ENCODE measurements at places on chromosomes 1 and 21.

DNA sequence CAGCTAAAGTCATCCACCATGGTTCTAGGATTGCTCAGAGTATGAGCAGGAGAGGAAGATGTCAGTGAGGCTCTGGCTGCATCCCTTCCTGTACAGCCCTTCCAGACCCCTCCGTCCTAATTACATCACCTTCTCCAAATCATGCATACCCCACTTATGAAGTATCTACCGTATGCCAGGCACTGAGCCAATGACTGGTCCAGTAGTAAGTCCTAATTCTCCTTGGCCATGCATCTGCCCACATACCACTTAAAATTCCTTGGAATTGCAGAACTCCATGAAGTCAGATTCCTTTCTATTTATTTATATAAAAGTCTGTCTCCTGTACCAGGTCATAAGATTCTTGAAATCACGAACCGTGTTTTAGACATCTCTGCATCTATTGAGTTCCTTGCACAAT, 106.1 kb downstream of the SEC16B start:
- no peak for DNase-seq

- DNase-seq: no peak
These were observed 401.5 kb downstream of the DSCAM start for GRCh38 chr21:40445349-40445921.

DNA sequence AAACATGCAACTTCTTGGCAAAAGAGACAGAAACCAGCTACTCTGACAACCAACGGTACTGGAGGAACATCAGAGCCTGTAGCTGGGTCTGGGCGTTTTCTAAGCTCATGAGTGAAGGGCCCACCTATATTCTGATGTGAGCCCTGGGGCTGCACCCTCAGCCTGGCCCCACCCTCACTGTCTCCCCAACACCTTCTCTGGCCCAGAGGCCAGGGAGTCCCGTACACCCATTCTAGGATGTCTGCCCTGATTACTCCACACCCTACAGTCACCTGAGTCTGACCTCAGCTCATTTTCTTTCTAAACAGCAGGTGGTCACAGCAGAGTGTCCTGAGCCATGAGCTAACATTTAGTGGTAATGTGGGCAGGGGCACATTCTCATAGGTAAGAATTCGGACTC, 439.2 kb downstream of the MATN1 start:
- no peak for DNase-seq

DNA sequence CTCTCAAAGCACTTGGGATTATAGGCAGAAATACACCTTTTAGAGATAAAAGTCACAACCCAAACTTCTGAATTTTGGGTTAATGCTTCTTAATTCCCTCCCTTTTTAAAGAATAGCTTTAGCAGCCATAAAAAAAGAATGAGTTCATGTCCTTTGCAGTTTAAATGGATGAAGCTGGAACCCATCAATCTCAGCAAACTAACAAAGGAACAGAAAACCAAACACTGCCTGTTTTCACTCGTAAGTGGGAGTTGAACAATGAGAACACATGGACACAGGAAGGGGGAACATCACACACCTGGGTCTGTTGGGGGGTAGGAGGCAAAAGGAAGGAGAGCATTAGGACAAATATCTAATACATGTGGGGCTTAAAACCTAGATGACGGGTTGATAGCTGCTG, 55.8 kb downstream of the SLC27A3 start:
- DNase-seq: no peak

DNA sequence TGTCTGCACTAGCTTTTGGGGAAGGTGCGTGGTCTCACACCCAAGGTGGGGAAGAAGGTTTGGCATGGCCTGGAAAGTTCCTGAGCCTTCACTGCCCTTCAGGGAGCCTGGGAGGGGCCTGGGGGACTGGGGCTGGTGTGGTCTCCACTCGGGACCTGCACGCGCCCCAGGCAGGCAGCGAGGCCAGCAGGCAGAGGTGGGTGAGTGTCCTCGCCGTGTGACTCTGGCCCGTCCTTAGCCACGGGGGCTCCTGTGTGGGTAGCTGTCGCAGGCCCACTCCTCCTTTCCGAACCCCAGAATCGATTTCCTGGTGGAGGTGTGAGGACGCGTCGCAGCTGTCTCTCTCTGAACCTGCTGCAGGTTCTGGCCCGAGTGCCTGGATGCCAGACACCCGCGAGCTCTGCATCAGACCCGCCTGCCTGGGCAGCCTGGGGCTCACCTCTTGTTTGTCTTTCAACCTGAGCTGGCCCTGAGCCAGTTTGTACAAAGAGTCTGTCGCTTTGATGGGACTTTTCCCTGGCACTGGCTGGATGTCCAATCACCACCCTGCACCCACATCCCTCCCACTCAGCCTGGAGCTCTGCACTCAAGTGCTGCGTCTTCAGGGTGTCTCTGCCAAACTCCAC, 36.0 kb upstream of the SLC19A1 start:
- DNase-seq: no peak

- no peak for DNase-seq
These were observed 321.7 kb downstream of the PBX1 start for GRCh38 chr1:164880644-164881043.

- no peak for DNase-seq
These were observed 601.6 kb upstream of the USP24 start for GRCh38 chr1:55816456-55817426.

GRCh38 chr1:110443451-110443850, 7.5 kb upstream of the PROK1 start:
- DNase-seq: no peak

DNA sequence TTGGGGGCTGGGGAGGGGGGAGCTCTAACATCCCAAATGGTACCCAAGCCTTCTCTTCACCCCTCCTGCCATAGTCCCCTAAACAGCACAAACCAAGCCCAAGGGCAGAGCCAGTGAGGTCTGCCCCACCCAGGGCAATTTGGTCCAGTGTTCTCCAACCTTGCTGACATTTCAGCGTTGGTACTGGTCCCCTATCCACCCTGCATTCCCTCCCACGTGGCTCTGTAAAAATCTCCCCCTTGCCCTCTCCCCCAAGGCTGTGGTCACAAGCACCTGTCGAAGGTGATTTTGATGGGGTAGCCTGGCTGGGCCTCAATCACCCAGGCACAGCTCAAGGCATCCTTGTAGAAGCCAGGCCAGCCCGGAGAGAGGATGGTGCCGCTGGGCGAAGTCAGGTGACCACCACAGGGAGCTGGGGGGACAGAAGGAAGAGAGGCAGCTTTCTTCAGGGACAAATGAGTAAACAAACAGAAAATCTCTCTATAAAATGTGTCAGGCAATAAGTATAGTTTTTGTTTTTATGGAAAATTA, 137.5 kb upstream of the HMGB4 start:
- DNase-seq: no peak

DNA sequence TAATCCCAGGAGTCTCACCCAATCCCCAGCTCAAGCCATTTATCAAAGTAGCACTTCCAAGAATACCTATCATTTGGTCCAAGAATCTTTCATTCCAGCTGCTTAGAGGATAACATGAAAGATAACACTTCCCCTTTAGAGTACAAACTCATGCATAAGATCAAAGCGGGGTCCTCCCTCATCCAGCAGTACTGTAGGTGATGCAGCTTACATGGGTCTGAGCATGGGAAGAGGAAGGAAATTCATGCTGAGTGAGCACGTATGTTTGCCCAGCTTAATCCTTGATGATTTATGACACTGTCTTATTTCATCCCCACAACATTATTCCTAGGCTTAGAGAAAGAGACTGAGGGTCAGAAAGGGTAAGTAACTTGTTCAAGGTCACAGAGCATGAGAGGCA, 167.1 kb upstream of the GJB5 start:
- no peak for DNase-seq

DNA sequence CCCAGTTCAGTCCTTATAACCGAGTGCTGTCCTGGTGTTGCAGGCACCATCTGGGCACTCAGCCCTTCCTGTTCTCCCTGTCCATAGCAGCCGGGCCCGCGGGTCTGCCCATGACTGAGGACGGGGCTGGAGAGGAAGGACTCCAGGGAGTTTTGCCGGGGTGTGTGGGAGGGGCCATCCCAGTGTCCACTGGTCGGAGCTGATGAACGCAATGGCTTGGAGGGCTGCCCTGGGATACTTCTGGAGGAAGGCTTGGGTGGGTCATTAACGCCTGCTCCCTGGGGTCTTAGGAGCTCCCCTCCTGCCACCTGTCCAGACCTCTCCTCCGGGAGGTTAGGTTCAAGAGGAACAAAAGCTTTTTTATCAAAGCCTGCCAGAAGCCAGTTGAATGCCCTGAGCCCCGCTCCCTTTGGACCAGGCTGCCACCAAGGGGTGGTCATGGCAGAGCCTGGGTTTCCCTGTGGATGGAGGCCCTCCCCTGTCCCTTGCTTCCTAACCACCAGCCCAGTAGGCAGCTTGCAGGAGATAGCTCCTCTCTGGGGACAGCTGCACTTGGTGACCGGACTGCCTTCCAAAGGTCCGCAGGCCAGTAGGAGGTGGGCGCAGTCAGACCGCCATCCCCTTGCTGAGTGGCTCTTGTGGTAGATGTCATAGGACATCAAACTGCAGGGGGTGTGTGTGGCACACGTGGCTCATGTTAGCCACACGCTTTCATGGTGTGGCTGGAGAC, 61.3 kb downstream of the TRIM11 start:
- no peak for DNase-seq

DNA sequence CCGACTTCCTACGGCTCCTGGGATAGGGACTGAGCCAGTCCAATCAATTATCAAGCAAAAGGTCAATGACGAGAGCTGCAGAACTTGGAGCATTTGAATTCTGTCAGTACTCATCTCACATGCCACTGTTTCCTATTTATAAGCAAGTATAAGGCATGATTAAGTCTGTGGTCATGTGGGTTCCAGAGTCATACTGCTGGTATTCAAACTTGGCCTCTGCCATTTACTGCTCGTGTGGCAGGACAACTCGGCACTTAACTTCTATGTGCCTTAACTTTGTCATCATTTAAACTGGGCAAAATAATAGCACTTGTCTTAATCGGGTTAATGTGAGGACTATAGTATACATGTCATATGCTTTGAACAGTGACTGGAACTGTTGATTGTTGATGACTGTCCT, 44.9 kb upstream of the TNFSF18 start:
- DNase-seq: no peak

GRCh38 chr21:31470896-31471694, 127.0 kb upstream of the TIAM1 start:
- DNase-seq: no peak

DNA sequence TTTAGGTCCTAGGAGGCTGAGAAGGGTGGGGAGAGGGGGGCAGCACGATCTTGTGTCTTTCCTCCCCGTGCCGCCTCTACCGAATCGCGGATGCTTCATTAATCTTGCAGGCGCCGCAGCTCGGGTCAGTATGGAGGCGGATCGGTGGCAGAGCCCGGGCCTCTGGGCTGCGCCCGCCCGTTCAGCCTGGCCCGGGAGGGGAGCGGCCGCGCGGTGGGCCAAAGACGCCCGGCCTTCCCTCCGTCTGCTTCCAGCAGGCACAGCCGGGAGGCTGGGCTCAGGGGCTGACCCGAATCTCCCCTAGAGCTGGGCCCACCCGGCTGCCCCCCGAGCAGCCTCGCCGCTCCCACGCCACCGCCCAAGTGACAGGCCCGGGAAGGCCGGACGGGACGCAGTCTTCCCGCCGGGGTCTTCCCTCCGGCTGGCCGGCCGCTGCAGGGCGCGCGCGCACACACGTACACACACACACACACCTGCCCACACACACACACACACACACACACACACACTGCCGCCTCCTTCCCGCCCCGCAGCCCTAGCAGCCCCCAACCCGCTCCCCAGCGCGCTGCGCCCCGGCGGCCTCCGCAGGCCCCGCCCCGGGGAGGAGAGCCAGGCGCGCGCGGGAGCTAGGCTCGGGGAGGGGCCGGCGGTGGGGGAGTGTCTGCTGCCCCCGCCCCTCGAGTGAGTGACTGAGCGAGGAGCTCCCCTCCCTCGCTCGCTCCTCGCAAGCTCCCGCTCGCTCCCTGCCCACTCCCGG, at the start of gene C1orf21:
Gene C1orf21, plus strand, starts transcription at position 718 of the 757 bp plus-strand sequence. CDS start 90,481 bp downstream, outside the sequence.
- DNase-seq: peak; percentile 30

- DNase-seq: no peak
These were observed 11.2 kb upstream of the VWA5B1 start for GRCh38 chr1:20279509-20279908.

DNA sequence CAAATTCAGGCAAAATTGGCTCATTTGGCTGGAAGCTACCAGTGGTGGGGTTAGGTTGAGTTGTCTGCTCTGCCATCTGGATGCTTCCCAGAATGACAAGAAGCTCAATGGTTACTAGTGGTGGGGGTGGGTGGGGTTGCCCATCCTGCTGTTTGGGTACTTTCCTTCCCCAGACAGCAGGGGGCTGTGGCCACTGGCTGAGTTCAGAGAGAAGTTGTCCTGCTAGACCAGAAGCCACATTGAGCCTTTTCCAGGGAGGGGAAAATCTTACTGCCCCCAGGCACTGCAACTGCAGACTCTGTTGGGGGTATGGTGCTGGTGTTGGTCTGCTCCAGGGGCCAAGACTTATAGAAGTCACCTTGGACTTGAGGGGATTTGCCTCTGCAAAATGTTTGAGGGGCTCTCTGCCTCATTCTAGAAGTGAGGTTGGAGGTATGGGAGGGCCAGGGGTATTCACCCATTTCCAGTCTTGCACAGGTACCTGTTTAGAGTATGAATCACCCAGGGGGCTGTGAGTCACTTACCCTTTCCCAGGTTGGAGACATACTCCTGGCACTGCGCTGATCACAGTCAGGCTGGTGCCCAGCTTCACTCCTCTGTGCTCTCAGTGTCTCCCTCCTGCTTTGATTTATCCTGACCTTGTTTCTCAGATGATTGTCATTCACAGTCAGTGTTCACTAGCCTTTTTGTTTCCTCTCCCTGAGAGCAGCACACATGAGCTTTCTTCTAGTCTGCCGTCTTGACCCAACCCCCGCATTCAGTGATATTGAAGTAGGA, 89.1 kb upstream of the NEGR1 start:
- no peak for DNase-seq

DNA sequence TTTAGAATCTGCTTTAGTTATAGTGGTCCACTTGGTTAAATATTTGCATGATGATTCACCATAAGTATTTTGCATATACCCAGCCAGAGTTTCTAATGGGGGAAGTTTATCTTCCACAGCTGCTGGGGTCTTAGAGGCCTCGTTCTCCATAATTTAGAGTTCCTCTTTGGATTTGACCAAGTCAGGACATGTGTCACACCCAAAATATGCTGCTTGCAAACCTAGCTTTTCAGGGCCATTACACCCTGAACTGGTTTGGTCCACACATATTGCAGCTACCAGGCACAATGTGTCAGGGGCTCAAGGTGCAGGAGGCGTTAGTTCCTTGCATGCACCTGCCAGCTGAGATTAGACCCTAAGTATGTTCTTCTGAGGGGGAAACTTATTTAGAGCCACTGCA, 17.1 kb upstream of the FMO4 start:
- no peak for DNase-seq

GRCh38 chr1:161768986-161769672, 3.0 kb downstream of the ATF6 start:
- DNase-seq: no peak

GRCh38 chr1:203360547-203361185, 9.7 kb upstream of the FMOD start:
- DNase-seq: no peak

- no peak for DNase-seq
These were observed 17.1 kb upstream of the PRRC2C start for GRCh38 chr1:171468120-171468750.

- DNase-seq: no peak
These were observed 745 bp upstream of the ANP32E start for GRCh38 chr1:150236614-150237100.
